ENCODE measurements at places on chromosomes 12 and 14. TPM values are rescaled to one million over a fixed set of nuclear protein-coding genes. Genes with fewer than 3 reads are reported as not detected.

Gene KRT81
- not detected for total RNA-seq

Gene CMA1
- total RNA-seq: not detected

Gene ANAPC7
- 59.5 TPM for total RNA-seq

Gene C12orf76
- 70.4 TPM for total RNA-seq

Gene TMEM260
- 35.1 TPM for total RNA-seq

All from parietal lobe (tissue), 2 donors.